CD8-positive, alpha-beta memory T cell (primary cell): ENCODE measurements at places on chromosomes 6 and 20. TPM values are rescaled to one million over a fixed set of nuclear protein-coding genes. Genes with fewer than 3 reads are reported as not detected.
A peak's percentile ranks its signal among the peaks of the same experiment; 100 is the strongest.

The SOX4 gene
- 0.60 TPM for total RNA-seq

The PHACTR1 gene
- total RNA-seq: 0.04 TPM

DNA sequence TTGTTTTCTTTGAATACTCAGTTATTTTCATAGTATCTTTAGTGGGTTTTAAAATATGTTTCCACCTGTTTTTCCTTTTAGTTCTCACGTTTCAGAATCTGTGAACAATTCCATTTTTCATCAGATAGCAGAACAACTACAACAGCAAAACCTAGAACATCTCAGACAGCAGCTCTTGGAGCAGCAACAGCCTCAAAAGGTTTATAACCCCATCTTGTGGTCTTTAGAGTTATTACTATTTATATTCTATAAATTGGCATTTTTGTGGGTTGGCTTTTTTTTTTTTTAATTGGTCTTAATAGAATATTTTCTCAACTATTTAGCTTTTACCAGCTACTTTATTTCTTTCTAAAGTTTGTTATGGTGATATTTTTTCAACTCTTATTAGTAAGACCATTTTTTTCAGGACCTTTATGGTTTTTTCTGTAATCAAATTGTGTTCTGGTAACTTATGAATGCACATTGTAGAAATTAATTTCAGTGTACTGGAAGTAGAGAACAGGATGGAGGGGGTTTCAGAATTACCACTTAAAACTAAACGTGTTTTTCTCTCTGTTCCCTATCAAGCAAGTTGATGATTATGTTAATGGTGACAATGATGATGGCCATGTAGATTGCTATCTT lies 72.2 kb downstream of the SCAF8 start:
- peak; percentile 33 for DNase-seq

DNA sequence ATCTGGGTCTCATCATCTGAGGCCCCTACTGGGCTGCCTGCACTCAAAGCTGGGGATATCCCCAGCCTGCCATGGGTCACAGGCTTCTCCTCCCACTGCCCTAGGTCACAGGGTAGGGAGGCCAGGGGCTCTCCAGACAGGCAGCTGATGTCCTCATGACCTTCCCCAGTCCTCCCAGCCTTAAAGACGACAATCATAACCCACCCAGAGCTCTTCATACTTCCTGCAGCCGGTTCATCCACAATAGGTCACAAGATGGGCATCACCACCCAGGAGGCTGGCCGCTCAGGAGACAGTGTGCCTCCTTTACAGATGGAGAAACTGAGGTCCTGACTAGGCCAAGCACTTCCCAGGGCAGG lies 15.2 kb downstream of the TFEB start:
- no peak for DNase-seq

DNA sequence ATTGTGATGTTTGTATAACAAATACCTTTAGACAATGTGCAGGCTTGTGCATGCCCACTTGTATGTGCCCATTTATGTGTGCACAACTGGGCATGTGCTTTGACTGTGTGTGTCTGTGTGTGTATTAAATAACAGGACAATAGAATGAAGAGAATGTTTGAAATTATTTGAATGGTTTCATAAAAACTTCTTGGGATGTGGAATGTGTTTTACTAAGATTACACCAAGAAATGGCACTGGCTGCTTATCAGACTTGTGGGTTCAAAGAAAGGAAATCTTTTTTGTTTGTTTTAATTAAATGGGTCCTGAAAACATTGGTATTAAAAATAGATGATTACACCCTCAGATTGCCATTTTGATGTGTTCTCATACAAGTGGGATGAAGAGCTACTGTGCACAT lies 191.6 kb upstream of the CCN2 start:
- no peak for DNase-seq

GRCh38 chr6:144361016-144361415 lies 75.9 kb downstream of the UTRN start:
- no peak for DNase-seq

DNA sequence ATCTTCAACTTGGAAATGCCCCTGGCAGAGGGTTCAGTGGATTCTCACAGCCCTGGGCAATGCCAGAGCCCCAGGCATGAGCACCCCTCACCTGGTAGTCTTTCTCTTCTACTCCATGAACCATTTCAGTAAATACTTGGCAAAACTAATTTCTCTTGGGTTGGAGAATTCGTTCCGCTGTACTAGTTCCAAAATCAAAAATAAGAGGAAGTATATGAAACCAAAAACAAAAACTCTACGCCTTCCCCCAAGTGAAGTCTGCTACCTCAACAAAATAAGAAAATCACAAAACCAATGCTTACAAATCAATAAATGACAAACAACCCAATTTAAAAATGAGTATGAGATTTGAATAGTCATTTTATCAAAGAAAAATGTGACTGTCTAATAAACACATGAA lies 12.6 kb downstream of the GFOD1 start:
- DNase-seq: no peak
